ENCODE measurements at places on chromosomes 11 and 22. TPM values are rescaled to one million over a fixed set of nuclear protein-coding genes. Genes with fewer than 3 reads are reported as not detected.

GRCh38 chr11:73001615-73002014, 140.5 kb downstream of the FCHSD2 start:
- no peak for DNase-seq

The ZNF202 gene
- total RNA-seq = 21.1 TPM

DNA sequence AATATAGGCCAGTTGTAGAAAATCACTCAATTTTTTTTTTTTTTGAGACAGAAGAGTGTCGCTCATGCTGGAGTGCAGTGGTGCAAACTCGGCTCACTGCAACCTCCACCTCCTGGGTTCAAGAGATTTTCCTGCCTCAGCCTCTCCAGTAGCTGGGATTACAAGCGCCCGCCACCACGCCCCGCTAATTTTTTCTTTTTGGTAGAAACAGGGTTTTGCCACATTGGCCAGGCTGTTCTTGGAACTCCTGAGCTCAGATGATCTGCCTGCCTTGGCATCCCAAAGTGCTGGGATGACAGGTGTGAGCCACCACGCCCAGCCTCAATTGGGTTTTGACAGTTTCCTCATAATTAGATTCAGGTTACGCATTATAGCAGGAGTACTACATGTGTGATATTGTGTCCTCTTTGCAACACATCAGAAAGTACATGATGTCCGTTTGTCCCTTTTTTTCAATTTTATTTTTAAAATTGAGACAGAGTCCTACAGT, 2.6 kb upstream of the ATP6V1E1 start:
- DNase-seq = no peak

GRCh38 chr11:133239575-133239974, 292.7 kb downstream of the OPCML start:
- DNase-seq = no peak

DNA sequence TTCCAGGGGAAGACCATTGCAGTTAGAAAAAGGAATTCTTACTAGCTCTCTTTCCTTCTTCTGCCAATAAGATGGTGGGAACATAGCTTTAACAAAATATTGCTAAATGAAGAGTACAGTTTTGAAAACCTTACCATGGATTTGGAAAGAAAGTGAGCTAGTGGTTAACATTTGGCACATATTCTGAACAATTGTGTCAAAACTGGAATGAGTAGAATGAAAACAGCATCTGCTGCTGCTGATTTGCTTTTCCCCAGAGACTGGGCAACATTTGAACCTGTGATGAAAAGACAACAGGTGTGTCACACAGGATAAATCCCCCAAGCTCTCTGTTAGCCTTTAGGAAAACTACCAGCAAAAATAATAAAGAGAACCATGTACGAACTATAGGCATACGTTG, 761.4 kb downstream of the KCNA4 start:
- DNase-seq = no peak

DNA sequence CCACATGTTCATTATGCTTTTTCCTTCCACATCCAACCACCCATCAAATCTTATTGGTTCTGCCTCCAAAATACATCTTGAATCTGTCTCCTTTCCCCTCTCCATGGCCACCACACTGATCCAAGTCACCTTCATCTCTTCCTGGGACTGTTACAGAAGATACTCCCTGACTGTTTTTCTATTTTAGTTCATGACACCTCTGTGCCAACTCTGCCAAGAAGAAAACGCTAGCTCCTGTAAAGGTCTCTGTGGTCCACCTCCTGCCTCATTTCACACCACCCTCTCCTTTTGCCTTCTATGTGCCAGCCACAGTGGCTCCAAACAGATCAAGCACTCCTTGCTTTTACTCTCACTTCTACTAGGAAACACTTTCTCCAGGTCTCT, 58.9 kb upstream of the CLTCL1 start:
- no peak for DNase-seq

The BEST1 gene
- total RNA-seq = not detected
